ENCODE measurements at places on chromosomes 3 and 15.
A peak's percentile ranks its signal among the peaks of the same experiment; 100 is the strongest.

GRCh38 chr3:141877911-141878310 is 1.5 kb downstream of the ATP1B3 start:
- peak; percentile 54 for DNase-seq

- no peak for DNase-seq
Observed at GRCh38 chr15:83323296-83323711, 38.8 kb upstream of the BNC1 start.

DNA sequence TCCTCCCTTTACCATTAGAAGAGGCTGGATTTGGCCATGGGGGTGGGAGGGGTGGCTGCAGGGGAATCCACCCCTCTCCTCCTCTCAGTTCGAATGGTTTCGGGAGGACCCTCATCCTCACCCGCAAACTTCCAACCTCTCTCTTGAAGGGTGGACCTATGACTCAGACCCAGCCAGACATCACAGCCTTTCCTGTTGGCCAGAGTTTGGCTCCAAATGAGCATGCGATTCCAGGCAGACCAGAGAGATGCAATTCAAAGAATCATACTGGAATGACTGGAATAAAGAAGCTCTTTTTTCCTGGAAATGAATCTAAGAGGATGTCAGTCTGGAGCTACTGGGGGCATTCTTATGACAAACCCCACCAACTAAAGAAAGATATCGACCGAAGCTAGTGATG is 516.7 kb upstream of the MDFIC2 start:
- peak; percentile 89 for DNase-seq

GRCh38 chr15:53843166-53843565 is 83.7 kb upstream of the WDR72 start:
- no peak for DNase-seq

DNA sequence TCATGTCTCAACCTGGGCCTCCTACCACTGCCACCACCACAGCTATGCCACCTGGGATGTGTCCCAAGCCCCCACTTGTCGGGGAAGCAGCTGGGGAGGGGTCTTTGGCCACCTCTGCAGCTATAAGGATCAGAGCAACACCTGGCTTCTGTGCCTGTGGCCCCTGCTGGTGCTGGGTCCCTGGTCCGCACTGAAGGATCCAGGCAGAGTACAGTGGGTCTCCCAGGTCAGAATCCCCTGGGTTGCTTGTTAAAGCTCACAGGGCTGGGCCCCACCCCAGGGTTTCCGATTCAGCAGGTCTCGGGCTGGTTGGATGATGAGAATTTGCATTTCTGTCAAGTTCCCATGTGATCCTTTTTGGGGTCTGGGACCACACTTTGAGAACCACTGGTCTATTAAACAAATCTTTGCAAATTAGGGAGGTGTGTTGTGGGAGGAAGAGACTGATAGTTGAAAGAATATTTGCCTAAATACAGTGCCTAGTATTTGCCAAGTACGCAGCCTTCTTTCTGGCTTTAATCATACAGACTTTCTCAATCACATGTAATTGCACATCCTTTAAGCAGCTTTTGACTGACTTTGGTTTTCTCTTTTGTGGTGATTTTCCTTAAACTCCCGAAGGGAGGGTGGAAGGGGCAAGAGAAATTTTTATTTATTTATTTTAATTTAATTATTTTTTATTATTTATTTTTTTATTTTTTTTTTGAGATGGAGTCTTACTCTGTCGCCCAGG is 127.3 kb downstream of the IGF1R start:
- no peak for DNase-seq

DNA sequence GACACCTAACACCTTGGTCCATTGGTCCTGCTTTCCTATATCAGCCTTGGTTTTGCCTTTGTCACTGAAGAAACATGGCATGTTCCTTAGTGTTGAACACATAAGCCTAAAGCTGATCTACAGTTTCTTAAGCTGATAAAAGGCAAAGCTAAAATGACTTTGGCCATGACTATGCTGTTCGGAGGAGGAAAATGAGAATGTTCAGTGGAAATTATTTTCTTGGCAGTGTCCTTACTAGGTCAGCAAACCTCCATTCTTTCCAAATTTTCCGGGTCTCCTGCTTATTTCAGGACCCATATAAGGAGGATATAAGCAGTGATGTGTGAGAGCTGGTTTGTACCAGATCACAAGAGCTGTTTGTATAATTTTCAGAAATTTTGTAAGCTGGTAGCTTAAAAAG is 832.9 kb upstream of the CFAP20DC start:
- no peak for DNase-seq
